ENCODE measurements at places on chromosomes 7 and 10.
A peak's percentile ranks its signal among the peaks of the same experiment; 100 is the strongest.

GRCh38 chr10:127154831-127155620 lies 41.4 kb downstream of the INSYN2A start:
- no peak for DNase-seq

GRCh38 chr7:26587536-26587935 lies 276.9 kb downstream of the SKAP2 start:
- no peak for DNase-seq

DNA sequence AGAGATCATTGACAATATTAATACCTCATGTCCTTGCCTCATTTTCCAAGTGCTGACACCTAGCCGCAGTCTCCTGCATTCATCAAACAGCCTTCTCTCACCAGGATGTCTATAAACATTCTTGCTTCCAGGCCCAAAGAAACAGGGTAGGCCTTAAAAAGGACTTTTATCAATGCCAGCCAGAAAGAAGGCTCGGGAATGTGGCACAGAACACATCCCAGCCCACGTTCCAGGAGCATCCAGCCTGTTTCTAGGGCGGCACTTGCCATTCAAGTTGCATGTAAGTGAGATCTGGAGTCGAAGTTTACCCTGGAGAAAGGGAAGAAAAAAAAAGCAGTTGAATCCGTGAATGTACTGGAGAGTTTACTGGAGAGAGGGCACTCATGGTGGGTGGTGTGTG lies 1083.1 kb downstream of the KCNMA1 start:
- no peak for DNase-seq

DNA sequence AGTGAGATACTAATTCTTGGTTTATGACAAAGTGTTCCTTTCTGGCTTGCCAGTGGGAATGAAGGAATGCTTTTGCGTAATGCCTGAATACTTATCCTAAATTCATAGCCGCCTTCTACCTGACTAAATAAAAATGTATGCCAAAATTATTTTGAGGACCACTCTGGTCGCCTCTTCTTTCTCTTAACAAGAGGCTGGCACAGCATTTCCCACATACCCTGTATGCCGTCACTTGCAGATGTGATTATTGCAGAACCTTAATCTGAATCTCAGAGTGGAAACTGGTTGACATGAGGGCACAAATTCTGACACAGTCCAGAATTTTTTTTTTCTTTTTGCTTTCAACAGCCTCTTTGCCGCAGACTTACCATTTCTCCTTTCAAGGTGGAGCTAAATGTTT lies 124.6 kb upstream of the GLCCI1 start:
- DNase-seq: no peak

- no peak for DNase-seq
Observed at GRCh38 chr10:76089556-76090180, 658.2 kb downstream of the LRMDA start.

- no peak for DNase-seq
Observed at GRCh38 chr7:109545686-109546085, 976.0 kb downstream of the DNAJB9 start.

- no peak for DNase-seq
Observed at GRCh38 chr7:142231716-142232115, 26.1 kb downstream of the PRSS58 start.

DNA sequence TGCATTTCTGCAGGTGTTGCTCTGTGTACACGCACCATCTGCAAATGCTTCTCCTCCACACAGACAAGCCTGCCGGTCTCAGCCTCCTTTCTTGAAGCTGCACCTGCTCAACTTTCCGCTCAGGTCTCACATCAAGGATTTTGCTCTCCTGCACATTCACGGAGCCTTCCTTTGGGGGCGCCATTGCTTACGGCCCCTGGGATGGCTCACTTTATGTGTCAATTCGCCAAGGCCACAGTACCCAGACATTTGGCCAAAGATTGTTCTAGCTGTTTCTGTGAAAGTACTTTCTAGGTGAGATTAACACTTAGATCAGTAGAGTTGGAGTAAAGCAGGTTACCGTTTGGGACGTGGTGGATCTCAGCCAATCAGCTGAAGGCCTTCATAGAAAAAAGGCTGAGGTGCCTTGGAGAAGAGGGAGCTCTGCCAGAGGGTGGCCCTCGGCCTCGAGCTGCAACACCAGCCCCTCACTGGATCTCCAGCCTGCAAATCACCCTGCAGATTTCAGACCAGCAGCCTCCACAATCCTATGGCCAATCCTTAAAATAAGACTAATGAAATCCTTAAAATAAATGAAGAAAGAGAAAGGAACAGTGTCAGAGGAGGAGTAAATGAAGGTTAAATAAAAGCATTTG lies 39.9 kb upstream of the PPP2R2D start:
- no peak for DNase-seq

GRCh38 chr7:157851501-157852067 lies 514.8 kb downstream of the DNAJB6 start:
- no peak for DNase-seq

GRCh38 chr10:23381298-23382040 lies 36.9 kb upstream of the C10orf67 start:
- no peak for DNase-seq

- no peak for DNase-seq
Observed at GRCh38 chr7:98701372-98701771, 84.3 kb downstream of the NPTX2 start.

GRCh38 chr10:100749309-100750217 lies 4.2 kb downstream of the PAX2 start:
- no peak for DNase-seq

DNA sequence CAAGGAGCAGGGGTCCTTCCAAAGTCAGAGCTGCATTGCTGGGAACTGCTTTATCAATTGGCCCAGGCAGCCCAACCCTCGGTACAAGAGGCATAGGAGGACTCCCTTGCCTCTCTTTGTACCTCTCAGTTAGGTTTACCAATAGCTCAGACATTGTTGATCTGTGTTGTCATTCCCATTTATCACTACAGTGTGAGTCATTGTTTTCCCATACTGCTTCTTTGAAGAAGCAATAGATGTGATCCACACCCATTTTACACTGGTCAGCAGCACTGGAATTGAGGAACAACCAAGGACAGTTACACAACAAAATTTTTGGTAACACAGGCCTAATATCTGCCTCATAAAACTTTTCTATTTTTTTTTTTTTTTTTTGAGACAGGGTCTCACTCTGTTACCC lies 307.2 kb downstream of the SNX13 start:
- DNase-seq: no peak

- DNase-seq: no peak
Observed at GRCh38 chr10:100043344-100043743, 33.6 kb upstream of the DNMBP start.

DNA sequence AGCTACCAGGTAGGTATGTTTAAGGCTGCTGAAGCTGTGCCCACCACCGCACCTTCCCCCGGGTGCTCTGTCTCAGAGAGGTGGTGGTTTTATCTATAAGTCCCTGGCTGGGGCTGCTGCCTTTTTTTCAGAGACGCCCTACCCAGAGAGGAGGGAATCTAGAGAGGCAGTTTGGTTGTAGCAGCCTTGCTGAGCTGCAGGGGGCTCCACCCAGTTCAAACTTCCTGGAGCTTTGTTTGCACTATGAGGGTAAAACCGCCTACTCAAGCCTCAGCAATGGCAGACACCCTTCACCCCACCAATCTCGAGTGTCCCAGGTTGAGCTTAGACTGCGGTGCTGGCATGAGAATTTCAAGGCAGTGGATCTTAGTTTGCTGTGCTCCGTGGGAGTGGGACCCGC lies 43.6 kb upstream of the CYP2C18 start:
- no peak for DNase-seq

- no peak for DNase-seq
Observed at GRCh38 chr10:48940372-48940771, 732 bp upstream of the LRRC18 start.

DNA sequence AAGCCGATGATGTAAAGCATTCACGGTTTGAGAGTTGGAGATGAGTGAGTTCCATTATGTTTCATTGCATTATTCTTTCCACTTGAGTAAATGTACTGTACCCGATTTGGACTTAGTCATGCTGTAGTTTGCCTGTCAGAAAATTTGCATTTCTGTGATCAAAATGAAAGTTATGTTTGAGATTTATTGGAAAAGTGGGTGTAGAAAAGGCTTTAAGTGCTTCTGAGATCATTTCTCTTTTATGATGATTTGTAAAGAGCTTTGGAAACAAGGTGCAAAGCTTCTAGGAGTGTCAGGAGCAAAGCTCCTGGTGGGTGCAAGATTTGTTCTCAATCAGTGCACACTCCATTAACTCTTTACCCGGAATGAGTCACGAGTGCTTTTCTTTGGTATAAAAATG lies 204.1 kb upstream of the POM121L12 start:
- no peak for DNase-seq

DNA sequence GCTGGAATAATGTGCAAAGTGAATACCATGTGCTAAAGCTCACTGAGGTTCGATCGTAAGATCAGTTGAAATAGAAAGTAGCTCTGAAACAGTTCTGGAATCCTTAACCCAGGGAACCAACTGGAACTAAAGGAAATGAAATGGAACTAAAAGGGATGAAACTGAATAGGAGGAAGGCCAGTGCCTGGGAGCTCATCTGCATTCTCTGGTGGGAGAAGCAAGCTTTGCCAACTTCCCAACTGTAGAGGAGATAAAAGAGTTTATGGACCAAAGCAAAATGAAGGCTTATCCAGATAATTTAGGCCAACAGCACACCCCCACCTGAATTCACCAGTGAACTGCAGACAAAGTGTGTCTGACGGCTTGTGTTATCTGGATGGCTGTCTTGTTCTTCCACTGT lies 188.6 kb upstream of the HABP2 start:
- DNase-seq: no peak

- no peak for DNase-seq
Observed at GRCh38 chr10:34018129-34018528, 683.7 kb upstream of the NRP1 start.

GRCh38 chr10:129796710-129797420 lies 167.2 kb downstream of the EBF3 start:
- no peak for DNase-seq

DNA sequence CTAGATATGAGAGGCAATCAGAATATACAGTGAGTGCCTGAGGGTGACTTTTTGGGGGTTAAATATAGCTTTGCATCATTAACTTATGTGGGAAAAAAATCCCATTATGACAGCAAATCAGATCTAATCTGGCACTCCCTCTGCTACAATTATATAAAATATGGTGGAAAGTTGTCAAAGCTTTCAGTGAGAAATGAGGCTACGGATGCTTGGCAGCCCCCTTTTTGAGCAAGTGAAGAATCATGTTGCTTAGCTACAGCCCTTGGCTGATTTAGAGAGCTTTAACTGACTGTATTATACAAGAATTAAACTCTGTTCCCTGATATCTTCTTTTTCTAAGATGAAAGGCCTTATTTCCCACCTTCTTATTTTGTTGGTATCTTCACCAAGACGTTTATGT lies 57.4 kb downstream of the GPR158 start:
- DNase-seq: no peak

GRCh38 chr7:34320926-34321661 lies 336.9 kb upstream of the NPSR1 start:
- DNase-seq: peak; percentile 73

- DNase-seq: no peak
Observed at GRCh38 chr10:96400465-96400864, 41.7 kb upstream of the OPALIN start.

GRCh38 chr7:21616091-21616490 lies 73.3 kb downstream of the DNAH11 start:
- no peak for DNase-seq

DNA sequence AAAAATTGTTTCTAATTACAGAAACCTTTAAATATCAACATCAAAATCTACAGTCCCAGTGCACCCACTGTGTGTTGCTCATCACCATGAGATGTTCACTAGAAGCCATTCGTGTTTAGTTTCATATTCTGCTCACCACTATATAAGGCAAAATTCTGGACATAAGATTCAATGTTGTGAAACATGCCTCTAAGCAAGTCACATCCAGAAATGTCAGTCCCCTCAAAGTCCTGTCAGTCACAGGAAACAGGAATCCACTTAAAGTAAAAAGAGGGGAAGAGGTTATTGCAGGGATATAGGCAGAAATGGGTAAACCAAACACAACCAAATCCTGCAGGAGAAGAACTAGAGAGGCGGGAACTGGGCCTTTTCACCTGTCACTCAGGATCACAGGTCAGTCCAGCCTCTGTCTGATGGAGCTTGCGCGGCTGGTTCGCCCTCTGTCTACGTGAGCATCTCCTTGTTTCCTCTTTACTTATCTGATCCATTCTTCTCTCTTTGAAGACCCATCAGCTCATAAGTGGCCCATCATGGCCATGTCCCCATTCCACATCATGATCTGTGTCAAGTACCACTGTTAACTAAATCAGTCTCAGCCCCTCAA lies 58.4 kb downstream of the MYPN start:
- no peak for DNase-seq

- no peak for DNase-seq
Observed at GRCh38 chr7:131620673-131621609, 64.5 kb upstream of the PODXL start.

GRCh38 chr7:124124201-124124600 lies 91.3 kb upstream of the TMEM229A start:
- DNase-seq: no peak

GRCh38 chr7:115822801-115823200 lies 207.8 kb downstream of the TFEC start:
- DNase-seq: no peak

All from GM10248 (cell line).